Bronchial epithelial cell (primary cell): ENCODE measurements at places on chromosomes 7 and 10.

- no peak for DNase-seq
Observed at GRCh38 chr7:11517853-11518252, 314.1 kb downstream of the THSD7A start.

- no peak for DNase-seq
Observed at GRCh38 chr10:119703903-119704508, 21.8 kb upstream of the INPP5F start.

GRCh38 chr7:68684996-68685395 is 913.3 kb upstream of the AUTS2 start:
- DNase-seq: no peak

- peak; percentile 32 for DNase-seq
Observed at GRCh38 chr7:133234961-133235875, 17.7 kb upstream of the EXOC4 start.

DNA sequence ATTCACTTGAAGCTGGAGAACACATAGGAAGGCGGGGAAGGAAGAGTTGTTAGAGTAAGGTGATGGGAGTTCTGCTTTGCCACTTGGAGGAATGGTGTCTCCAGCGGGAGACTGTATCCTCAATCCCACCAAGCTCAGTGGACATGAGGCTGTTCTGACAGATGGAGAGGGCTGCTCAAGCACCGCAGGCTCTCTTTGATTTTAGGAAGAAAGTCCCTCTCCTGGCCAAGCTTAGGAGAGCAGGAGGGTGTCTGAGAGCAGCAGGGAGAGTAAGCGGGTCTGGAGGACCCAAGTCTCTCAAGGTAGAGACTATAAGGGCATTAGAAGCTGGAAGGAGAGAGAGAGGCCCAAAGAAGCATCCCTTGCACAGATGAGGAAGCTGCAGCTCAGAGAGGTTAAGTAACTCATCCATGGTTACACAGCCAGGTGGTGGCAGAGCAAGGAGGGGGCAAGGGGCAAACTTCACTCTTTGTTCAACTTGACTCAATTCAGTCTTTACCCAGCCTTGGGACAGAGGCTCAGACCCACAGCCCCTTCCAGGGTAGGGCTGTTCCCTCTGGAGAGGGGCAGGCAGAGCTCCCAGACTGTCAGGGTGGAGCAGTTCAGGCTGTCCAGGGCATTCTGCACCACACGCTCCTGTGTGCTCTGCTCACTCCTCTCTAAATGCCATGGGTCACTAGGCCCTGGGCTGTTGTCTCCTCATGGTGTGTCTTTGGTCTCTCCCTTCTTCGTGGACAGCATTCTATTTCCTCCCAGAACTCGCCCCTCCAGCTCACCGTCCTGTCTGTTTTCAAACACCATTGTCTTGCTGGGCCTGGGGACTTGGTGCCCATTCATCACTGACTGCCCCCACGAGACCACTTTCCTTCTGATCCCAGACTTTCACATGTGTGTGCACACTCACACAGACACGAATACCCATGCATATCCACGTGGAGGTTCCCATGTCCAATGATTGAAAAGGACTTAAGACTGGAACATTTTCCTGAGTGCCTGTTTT is 8.9 kb downstream of the CHAT start:
- DNase-seq: no peak

- no peak for DNase-seq
Observed at GRCh38 chr10:121169406-121169805, 318.2 kb downstream of the WDR11 start.

GRCh38 chr10:120999868-121000267 is 148.7 kb downstream of the WDR11 start:
- no peak for DNase-seq

GRCh38 chr7:57651006-57651405 is 201.0 kb downstream of the ZNF716 start:
- DNase-seq: no peak

DNA sequence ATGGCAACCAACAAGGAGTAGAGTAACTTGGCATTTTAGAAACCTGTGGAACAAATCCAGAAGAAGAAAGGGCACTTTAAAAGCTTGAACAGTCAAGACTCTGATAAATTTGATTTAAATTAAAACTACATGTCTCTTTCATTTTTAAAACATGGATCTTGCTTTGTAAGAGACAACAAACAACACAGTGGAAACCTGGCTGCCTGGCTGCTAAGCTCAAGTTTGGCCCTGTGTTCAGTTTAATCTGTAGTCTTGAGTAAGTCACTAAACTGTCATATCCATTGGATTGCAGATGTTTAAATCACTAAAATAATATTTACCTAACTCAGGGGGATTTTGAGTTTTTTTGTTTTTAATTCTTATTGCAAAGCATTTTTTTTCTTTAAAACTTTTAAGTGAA is 374.9 kb upstream of the SEMA3D start:
- DNase-seq: no peak

- DNase-seq: peak; percentile 85
Observed at GRCh38 chr10:104350127-104350635, 3.5 kb upstream of the CFAP58 start.
